Common myeloid progenitor, CD34-positive (primary cell): ENCODE measurements at places on chromosomes 2 and 18.

GRCh38 chr2:222672068-222672401, 577 bp downstream of the MOGAT1 start:
- no peak for DNase-seq

GRCh38 chr18:25005541-25006403, 346.2 kb downstream of the ZNF521 start:
- DNase-seq = no peak

GRCh38 chr2:190678444-190679162, 29.7 kb downstream of the NAB1 start:
- peak; percentile 18 for DNase-seq

DNA sequence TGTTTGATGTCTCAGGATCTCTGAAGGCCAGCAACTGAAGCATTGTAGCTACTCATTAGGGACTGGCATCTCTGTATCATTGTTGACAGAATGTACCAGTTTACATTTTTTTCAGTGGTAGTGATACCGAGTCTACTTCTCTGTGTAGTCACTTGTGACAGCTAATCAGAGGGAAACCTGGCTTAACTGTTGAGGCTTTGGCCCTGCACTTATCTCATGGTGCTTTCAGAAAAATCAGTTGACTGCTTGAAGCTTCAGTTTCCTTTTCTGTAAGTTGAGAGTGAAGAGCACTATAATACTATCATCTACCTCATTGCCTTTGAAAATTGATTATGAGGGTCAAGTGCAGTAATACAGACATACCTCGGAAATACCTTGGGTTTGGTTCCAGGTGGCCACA, 90.0 kb downstream of the COMMD1 start:
- DNase-seq = peak; percentile 39

DNA sequence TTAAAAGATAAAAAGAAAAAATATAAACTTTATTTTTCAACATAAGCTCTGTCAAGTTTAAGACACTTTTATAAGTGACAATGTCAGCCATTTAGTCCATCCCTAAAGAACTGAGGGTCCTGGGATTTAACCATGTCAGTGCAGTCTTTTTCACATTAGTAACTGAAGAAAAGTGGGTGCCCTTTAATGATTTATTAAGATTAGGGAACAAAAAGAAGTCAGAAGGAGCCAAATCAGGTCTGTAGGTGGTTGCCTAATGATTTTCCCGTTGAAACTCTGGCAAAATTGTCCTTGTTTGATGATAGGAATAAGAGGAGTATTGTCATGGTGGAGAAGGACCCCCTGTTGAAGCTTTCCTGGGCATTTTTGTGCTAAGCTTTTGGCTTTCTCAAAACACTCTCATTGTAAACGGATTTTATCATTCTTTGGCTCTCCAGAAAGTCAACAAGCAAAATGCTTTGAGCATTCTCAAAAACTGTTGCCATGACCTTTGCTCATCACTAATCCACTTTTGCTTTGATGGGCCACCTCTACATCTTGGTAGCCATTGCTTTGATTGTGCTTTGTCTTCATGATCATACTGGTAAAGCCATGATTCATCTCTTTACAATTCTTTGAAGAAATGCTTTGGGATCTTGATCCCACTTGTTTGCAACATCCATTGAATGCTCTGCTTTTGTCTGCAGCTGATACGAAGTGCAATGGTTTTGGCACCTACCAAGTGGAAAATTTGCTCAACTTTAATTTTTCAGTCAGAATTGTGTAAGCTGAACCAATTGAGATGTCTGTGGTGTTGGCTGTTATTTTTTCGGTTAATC, 22.0 kb downstream of the TSPYL6 start:
- no peak for DNase-seq

DNA sequence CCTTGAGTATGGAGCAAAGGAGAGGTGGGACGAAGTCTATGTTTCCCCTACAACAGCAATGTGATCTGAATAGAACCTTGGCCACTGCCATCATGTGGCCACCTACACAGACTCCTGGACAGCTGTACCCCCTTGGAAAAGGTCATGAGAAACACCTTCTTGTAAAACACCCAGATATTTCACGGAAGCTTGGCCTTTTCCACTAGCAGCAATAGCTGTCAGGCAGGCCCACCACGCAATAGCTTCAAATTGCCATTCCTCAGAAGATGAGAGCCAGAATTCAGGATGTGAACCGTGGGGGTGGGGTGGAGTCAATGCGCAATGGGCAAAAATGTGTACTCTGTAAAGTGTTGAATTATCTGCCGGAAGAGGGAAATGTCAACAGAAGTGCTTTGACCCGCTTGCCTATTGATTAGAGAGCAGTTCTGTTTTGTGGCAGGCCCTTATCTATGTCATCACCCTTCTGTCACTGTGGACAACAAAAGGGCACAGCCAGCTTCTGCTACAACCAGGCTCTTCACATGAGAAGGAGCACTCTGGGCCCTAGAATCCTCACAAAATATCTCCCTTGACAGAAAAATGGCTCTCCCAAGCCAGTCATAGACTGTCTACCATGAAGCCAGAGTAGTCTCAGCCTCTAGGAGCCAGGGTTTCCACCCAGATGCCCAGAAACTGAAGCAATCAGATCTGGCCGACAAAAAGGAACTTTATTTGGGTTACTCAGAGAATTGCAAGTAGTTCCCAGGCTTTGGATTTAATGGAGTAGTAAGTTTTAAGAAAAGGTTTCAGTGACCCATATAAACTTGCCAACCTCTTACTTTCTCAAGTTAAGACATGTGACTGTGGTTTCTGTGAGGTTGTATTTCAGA, 9.5 kb downstream of the INPP1 start:
- DNase-seq = no peak

DNA sequence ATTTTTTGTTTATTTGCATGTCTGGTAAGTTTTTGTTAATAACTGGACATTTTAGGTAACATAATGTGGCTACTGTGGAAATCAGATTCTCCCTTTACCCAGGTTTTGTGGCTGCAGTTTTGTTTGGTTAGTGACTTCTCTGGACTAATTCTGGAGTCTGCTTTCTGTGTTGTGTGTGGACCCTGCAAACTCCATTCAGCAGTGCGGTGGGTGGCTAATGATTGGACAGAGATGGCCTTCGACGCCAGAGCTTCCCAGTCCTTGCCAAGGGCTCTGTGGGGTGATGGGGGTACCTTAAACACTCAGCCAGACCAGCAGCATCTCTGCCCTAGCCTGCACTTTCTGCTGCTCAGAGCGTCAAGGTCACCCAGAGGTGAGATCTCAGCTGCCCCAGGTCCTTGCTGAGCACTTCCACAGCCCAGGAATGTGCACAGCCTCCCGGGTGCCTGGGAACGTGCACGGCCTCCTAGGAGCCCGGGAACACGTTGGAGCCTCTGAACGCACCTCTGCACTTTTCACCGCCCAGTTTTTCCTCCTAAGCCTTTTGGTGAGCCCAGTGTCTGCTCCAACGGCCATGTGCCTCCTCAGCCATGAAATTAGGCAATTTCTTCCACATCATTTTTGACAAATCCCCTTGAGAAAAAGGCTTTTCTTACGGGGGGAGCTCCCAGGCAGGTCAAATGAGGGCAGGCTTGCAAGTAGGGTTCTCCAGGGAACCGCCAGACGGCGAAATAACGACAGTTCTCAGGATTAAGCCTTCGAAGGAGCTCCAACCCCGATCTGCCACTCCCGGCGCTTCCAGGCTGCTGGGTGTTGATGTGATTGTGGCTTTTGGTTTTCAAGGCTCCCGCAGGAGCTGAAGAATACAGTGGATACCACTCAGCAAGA, 35.2 kb upstream of the KLF11 start:
- DNase-seq = no peak

DNA sequence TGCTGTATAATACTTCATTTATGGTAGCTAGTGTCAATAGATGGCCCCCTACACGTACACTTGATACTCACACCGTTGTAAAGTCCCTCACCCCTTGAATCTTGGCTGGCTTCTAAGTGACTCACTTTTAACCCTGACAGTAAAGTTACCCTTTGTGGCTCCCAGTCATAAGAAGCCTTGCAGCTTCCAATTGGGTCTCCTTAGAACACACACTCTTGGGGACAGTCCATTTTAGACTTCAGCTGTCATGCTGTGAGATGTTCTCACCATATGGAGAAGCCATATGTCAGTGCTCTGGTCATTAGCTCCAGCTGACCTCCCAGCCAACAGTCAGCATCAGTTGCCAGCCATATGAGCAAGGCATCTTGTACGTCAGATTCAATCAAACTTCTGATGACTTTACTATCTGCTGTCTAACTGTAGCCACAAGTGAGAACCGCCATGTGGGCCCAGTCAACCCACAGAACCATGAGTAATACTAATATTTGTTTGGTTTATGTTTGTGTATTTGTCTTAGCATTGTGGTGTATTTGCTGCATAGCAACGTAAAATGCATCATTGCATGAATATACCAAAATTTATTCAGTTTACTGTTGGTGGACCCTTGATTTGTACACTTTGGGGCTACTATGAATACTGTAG, 68.3 kb downstream of the PTPN4 start:
- DNase-seq = peak; percentile 17

DNA sequence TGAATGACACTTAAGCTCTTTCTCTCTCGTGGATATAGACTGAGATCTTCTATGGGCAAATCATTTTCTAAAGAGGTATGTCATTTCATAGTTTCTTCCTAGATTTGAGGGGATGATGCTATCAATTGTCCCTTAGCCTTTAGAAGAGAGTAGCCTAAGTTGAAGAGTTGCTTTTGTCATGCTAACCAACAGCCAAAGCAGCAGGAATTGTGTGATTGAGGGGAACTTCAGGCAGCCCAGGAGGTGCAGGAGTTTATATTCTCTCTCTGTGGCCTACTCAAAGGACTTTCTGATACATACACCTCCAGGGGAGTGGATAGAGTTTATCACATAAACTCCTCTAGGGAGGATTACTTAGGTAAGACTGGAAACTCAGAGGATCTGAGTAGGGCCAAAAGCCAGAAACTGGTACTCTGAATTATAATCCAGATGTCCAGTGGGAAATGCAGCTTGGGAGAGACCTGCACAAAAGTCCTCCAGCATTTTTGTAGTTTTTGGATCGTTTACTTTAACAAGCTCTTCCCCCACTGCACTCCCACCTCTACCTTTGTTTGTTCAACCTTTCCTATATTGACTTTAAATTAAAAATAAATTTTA, 150.7 kb upstream of the CCDC68 start:
- DNase-seq = no peak

GRCh38 chr18:8337211-8337610, 272.0 kb upstream of the RAB12 start:
- DNase-seq = no peak

- DNase-seq = no peak
Observed at GRCh38 chr2:181070836-181071200, 90.4 kb downstream of the UBE2E3 start.

GRCh38 chr2:37652199-37652640, 19.2 kb downstream of the CDC42EP3 start:
- DNase-seq = no peak

- DNase-seq = no peak
Observed at GRCh38 chr2:57943315-57943714, 103.3 kb upstream of the VRK2 start.

GRCh38 chr2:136055929-136056688, 61.8 kb downstream of the CXCR4 start:
- no peak for DNase-seq

DNA sequence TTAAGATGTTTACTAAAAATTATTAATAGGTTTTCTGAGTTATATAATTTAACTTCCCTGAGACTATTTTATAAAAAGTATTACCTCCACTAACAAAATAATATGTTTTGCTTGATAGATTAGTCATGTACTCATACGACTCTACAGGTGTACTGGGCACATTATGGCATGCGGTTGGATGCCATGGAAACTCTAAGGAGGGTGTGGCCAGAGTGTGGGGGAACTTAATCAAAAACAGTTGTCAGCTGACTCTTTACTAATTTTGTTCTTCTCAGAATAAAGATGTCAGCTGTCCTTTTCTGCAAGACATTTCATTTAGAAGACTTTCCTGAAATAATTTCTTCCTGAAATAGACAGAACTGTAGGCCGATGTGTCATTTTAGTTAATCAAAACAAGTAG, 228.3 kb upstream of the SIX3 start:
- peak; percentile 22 for DNase-seq

DNA sequence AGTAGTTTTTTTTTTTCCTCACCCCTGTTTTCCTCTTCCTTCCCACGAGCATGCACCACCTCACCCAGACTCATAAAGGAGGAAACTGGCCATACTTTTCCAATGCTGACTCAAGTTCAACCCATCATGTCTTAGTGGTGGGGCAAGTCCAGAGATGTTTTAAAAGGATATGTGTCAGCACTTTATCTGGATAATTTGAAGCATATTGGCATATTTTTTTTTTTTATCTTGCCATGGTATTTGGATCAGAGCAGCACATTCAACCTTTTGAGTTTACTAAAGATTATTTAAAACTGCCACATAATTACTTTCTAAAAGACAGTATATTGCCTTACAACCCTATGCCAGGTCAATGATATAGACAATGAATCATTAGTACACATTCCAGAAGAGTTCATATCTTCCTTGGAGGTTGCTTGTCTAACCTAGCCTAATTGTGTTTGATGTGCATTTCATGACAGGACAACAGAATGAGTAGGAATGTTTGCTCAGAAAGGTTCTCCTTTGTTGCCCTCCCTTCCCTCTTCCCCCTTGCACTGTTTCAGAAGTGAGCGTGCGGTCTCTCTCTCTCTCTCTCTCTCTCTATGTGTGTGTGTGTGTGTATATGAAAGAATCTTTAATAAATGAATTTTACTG, 950.7 kb upstream of the FAM98A start:
- no peak for DNase-seq

GRCh38 chr2:60100034-60100433, 453.4 kb downstream of the BCL11A start:
- DNase-seq = peak; percentile 97

DNA sequence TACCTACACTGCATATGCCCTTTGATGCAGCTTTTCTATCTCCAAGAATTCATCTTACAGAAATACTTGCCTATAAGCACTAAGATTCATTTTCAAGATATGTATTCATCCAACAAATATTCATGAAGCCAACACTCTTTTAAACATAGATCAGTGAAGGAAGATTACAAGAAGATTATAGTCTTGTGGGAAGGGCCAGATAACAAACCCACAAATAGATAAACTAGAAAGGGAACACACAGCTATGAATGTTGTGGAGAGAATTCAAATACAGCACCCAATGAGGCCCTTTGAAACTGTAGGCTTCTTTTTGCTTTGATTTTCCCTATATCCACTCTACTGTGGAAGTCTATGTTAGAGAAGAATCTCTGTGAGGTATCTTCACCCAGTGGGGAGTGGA, 186.7 kb upstream of the RBMS1 start:
- DNase-seq = no peak

GRCh38 chr18:37438417-37439180, 127.0 kb downstream of the CELF4 start:
- no peak for DNase-seq

DNA sequence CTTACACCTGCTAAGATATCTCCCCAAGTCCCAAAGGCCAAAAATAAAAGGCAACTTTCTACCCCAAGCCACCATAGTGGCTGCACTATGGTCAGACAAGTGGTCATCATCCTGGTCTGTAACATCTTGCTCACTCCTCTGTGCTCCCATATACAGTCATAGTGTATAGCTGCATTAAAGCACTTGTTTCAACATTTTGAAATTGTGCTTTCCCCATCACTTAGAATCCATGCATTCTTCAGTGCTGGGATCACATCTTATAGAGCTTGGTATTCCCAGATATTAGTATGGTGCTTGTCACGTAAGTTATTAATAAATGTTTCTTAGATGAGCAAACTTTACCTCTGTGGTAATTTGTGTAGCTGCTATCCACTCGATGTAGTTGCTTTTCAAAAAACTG, 40.4 kb upstream of the CDC42EP3 start:
- no peak for DNase-seq
